Neural crest cell (in vitro differentiated cells): ENCODE measurements at places on chromosomes 3 and 15.

DNA sequence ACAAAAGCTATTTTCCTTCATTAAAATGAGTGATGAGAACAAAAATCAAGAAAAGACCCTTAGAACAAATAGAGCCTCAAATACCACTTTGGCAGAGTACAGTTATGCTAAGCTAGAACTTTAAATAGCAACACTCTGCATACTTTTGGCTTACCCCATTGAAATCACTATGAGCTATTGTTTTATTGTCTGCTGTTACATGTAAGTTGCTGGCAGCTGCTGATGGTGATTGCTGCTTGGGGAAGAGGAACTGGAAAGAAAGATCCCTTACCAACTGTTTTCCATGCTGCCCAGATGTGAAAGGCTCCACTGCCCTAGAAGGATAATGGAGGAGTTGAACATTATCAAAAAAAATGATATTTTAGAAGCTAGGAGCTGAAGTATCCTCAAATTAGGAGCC, 135.4 kb downstream of the SYNPR start:
- no peak for DNase-seq

DNA sequence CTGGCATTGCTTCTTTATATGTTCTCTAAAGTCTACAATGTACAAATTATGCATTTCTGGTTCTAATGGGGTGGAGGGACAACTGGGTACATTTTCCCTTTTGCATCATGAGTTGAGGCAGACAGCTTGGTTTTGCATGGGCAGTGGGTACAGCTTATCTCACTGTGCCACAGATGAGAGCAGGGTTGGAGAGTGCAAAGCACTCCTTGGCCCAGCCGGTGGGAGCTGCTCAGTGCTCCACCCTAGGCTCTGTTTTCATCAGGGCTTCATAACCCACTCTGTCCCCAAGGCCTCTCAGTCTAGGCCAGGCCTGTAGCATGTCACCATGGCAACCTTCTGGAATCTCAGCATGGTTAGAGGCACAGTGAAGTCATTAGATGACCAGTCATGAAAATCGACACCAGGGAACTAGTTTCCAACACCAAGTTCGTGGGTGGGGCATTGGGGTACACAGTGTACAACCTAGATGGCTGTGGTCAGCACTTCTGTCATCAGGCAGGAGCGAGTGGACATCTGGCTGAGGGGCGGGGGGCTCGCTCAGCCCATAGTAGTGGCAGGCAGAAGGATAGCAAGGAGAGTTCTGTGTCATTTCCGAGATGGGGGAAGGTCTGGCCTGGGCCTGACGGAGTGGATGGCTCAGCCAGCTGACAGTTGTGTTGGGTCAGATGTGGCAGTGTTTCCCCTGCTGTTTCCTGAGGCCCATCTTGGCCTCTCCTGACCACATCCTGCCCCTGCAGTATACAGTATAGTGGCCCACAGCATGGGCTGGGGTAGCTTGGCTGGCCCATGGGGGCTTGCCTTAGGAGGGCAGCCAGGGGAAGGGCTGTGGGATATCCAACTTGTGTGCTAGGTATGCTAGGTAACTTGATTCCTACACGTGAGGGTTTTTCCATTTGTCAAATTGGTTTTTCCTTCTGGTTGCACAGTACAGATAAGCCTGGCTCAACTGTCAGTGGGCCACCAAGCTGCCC, 75.7 kb upstream of the PRR23C start:
- peak; percentile 22 for DNase-seq

DNA sequence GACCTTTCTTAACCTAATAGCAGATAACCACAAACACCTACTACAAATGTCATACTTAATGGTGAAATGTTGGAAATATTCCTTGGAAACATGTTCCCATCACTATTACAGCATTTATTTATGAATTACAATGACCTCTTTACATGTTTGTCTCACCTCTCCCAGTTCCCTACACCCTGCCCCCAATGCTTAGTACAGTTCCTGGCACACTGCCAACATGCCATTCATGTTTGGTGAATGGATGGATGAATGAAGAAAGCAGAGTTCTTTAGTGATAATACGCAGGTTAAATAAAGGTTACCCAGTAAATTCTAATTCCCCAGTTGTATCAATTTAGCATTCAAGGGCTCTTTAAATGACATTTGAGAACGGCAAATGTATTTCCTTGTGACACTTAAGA, 259.9 kb upstream of the ATP11B start:
- DNase-seq: no peak

- DNase-seq: no peak
Observed at GRCh38 chr3:133383741-133384140, 16.1 kb upstream of the BFSP2 start.

DNA sequence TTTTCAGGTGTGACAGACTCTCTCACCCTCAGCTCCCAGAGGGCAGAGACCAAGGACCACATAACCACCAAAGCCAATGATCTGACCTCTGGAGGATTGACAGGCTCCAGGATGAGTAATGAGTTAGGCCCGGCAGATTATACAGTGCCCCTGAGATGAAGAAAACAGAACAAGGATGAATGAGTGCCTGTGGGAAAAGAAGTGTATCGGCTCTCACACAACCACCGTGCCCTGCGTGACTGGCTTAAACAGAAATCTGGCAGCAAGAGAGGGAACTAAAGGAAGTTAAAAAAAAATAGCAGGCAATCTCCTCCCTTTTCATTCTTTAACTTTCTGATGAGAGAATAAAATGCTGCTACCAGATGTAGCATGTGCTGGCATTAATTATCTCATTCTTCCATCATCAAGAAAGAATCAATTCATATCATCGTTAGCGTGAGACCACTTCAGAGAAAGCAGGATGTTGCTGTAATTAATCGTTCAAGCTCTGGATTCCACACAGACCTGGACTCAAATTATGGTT, 227.5 kb upstream of the COL8A1 start:
- DNase-seq: no peak
